KBM-7 (cell line): ENCODE measurements at places on chromosomes 4 and X.

DNA sequence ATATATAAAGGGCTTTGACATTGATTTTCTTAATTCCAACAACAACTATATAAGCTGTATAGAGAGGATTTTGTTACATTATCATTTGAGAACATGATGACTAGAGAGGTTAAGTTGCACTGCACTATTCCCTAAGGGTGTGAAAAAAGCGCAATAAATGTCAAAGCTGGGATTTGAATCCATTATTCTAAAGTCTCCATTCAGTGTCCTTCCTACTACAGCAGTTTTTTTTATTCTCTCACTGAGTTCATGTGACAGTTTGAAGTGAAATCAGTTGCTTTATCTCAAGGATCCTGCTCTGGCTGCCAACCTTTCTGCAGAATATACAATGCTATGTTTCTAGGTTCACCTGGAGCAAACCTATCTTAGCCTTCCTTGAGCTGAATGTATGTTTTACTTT is 177.5 kb downstream of the ANKRD50 start:
- DNase-seq = no peak

GRCh38 chr4:89110541-89110985 is 770 bp upstream of the TIGD2 start:
- DNase-seq = no peak

DNA sequence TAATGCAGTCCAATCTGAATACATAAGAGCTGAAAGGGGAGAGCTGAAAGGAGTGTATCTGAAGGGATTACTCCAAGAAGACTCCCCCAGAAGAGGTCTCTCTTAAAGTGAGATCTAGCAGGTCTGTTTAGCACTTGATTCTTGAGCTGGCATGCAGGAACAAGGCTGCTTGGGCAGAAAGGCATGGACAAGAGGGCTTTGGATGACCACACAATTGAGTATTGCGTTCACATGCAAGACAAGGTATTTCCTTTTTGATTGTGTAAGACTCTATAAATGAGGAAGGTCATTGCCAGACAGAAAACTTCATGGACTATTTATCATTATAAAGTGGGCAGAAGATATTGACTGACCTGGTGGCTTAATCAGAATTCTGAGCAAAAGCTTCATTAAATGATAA is 145.5 kb upstream of the AFF2 start:
- no peak for DNase-seq

DNA sequence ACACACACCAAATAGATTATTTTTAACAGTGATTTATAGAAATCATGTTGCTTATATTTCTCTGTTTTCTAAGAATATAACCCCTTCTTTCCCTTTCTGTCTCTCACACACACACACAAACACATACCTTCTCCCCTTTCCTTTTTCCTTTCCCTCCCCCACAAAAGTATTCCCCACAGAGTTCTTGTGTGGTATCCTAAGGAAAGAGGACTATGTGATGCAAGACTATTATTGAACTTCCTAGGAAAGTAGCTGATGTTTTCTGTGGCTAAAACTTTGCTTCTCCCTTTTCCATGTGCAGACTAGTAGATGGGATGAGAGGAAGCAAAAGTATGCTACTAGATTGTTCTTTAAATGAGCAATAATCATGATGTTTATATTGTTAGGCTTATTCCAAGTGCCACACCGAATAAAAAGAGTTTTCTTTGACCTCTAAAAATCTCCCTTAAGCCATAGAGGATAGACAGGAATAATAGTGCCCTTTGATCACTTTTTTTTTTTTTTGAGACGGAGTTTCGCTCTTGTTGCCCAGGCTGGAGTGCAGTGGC is 38.7 kb downstream of the CPEB2 start:
- no peak for DNase-seq

GRCh38 chr4:1731180-1731579 is 9.9 kb downstream of the TACC3 start:
- no peak for DNase-seq

GRCh38 chr4:126973201-126973600 is 659.6 kb upstream of the INTU start:
- no peak for DNase-seq

DNA sequence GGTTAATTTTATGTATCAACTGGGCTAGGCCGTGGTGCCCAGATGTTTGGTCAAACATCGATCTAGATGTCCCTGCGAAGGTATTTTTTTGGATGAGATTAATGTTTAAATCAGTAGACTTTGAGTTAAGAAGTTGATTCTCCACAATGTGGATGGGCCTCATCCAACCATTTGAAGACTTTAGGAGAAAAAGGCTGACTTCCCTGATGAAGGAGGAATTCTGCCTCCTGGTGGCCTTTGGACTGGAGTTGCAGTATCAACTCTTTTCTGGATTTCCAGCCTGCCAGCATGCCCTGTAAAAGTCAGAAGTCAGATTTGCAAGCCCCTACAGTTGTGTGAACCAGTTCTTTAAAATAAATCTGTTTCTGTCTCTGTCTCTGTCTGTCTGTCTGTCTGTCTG is 91.4 kb downstream of the STK32B start:
- peak; percentile 50 for DNase-seq

DNA sequence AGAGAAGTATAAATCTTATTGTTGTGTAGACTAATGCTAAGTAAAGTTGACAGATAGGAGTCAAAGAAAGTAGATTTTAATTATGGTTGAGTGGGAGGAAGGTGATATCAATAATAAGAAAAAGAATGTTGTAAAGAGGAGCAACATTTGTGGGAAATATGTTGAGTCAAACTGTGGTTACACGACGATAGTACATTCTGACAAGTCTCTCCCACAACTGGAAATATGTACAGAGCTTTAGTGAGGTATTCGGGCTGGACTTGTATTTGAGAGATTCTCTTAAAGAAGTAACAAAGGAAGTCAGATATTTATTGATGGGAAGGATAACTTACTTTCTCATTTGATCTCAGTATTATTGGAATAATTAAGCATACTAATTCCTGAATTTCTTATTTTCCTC is 525.3 kb upstream of the MAGEB2 start:
- no peak for DNase-seq

DNA sequence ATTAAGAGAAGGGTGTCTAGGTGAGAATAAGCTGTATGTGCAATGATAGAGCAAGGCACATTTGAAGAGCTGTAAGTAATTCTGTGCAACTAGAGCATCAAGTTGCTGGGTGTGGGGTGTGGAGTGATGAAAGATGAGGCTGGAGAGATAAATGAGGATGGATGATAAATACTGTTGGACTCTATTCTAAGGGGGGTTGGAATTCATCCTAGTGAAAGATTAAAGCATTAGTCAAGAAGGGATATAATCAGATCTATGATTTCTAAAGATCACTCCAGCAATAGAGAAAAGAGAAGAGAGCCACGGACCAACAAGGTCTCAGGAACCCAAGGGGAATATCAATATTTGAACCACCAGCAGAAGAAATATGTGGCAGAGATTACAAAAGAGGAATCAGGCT is 415.0 kb upstream of the RPS6KA3 start:
- DNase-seq = no peak

DNA sequence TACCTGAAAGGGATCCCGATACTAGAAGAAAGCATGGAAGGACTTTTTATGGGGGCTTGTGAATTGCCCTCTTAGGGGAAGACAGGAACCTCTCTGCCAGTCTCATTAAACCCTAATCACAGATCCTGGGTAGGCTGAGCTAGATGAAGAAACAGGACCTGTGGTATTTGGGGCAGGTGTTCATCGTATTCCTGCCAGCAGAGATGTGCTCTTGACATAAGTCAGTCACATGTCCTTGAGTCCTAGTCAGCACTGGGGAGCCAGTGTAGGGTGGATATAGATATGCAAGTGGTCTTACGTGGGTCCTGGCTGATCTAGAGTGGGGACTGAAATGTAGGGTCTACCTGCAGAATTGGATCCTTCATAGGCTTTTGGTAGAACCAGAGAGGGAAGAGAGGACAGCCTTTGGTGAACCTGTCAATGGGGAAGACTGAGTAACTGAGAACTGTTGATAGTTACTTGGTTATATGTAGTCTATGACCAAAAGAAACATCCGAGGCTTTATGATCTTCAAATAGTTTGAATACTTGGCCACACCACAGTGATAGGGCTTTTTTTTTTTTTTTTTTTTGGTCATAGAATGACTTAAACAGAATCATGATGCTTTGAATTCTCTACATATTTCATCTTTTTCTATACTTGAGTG is 63.5 kb upstream of the WDR1 start:
- no peak for DNase-seq

DNA sequence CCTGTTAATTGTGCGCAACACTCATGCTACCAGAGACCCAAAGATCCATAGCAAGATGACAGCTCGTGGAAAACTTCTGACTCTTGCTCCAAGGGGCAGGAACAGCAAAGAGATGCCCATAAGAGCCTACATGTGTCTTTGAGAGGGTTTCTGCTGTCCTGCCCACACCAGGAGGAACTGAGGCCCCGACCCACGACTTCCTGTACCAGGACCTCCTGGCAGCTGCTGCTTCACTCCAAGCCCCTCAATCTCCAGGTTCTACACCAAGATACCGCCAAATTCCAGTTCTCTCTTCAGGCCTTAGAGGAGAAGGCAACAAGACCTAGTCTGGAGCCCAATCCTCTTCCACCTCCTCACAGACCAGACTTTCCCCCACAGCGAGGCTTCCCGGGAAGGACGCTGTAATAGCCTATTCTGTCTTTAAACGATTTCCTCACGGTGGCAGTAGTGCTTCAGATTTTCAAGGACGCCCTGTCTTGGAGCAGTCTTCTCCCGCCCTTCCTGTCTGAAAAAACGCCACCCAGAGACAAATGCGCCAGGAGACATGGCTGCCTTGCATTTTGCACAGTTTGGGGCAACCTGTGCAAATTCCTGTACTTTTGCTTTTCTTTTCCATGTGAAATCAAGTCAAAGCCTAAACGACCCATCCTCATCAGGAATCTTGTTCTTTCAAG is 230.2 kb upstream of the STK26 start:
- no peak for DNase-seq

GRCh38 chr4:178556796-178557195 is 1114.6 kb upstream of the AGA start:
- DNase-seq = no peak

DNA sequence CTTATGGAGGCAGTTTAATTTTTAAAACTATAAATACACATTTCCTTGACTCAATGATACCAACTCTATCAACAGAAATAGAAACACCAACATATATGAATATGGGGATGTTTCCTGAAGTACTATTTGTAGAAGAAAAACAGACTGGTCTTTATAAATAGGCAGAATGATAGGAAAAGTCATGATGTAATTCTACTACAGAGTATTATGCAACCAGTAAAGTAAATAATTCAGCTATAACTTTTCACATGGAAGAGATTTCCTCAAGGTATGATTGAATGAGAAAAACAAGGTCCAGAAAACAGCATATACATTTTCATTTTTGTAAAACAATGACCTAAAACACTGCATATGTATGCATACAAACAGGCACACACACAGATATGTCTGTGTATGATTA is 56.2 kb downstream of the GPRIN3 start:
- no peak for DNase-seq

GRCh38 chr4:47930971-47931804 is 16.8 kb upstream of the NFXL1 start:
- no peak for DNase-seq

- no peak for DNase-seq
Measured at GRCh38 chr4:178752954-178753525, 1310.8 kb upstream of the AGA start.

DNA sequence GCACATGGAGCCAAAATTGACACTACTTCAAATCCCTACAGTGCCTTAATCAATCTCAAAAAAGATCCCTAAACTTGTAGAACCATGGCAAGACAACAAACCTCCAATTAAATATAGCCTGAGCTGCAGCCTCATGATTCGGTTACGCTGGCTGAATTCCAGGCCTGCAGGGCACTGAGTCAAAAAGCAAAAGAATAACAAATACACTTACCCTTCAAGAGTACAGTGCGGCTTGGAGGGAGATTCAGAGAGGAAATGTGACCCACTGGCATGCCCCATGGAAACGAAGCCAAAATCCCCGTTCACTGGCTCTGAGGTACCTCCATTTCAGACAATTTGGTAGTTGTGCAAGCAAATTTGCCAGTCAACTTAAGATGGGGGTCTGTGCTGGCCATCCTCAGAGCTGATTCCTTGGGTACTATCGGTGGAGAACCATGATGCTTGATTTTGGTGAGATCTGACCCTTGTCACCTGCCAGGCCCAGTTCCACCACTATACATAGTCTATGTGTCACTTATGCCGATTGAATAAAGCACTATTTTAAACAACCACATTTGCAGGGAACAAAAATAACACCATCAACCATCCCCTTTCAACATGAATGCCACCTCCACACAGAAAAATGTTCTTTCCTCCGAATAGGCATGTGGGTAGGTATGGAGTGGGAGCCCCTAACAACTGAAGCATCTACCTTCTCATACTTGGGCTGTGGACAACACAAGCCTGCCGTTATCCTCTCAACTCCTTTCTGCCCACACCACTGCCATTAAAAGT is 2.1 kb downstream of the C4orf54 start:
- DNase-seq = no peak

GRCh38 chr4:122900314-122900713 is 22.1 kb downstream of the NUDT6 start:
- no peak for DNase-seq

DNA sequence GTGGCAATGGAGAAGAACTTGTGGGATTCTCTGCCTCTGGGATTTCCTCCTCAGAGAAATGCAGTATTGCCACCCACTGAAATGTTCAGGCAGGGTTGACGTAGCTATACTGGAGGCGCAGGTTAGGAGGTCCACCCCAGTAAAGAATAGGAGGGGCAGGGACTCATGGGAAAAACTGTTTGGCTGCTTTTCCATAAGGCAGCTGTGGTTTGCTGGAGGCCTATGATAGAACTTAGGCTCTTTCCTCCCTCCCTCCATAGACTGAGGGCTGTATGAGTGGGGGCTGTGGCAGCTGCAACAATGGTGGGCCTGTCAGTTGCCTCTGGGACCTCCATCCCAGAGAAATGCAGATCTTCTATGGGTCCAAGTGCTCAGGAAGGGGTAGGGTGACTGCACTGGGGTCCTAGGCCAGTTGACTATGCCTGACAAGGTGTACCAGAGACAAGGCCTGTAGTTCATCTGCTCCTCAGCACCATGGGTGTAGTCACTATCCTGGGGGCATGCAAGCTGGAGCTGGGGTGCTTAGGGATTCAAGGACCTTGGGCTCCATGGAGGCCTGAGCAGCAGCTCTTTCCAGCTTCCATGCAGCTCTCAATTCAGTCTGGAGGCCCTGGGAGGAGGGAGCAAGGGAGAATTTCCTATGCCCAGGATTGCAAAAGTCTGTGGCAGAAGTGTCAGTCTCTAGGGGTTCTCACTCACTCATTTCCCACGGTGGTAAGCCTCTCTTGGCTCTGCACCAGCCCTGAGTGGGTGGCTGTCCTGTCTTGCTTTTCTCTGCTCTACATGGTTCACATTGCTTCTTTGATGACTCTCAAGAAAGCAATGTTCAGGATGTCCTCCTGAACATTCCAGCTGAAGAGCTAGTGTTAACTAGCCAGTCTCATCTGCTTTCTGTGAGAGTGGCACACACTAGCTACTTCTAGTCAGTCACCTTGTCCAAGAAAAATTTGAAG is 353.0 kb downstream of the IDS start:
- DNase-seq = no peak

GRCh38 chrX:12985331-12985730 is 10.4 kb downstream of the TMSB4X start:
- DNase-seq = no peak

- no peak for DNase-seq
Measured at GRCh38 chrX:18160369-18160768, 60.3 kb downstream of the BEND2 start.

GRCh38 chr4:185142912-185143600 is at the start of gene SLC25A4:
Gene SLC25A4 (plus strand): TSS chr4:185143266. CDS start chr4:185143373, 107 bp downstream.
- peak; percentile 83 for DNase-seq

- DNase-seq = peak; percentile 62
Measured at GRCh38 chrX:24480400-24480865, 15.3 kb downstream of the PDK3 start.

- DNase-seq = no peak
Measured at GRCh38 chrX:5898463-5898862, 330.2 kb downstream of the NLGN4X start.
